ENCODE measurements at places on chromosomes 3 and 15.

GRCh38 chr3:172142051-172142863, 102.9 kb downstream of the FNDC3B start:
- peak; percentile 82 for DNase-seq

- DNase-seq, result no peak
Measured at GRCh38 chr15:72682772-72683171, 3.2 kb downstream of the HIGD2B start.

GRCh38 chr3:191470080-191470479, 9.1 kb downstream of the PYDC2 start:
- no peak for DNase-seq

GRCh38 chr15:91874171-91874570, 20.7 kb downstream of the SLCO3A1 start:
- no peak for DNase-seq

GRCh38 chr3:112308151-112308911, 14.3 kb upstream of the SLC9C1 start:
- no peak for DNase-seq

Measured in Caki2 (cell line).